ENCODE measurements at places on chromosomes 16 and 17.
A peak's percentile ranks its signal among the peaks of the same experiment; 100 is the strongest.

GRCh38 chr16:48676836-48677235 is 66.9 kb upstream of the N4BP1 start:
- no peak for DNase-seq

- no peak for DNase-seq
These were observed 38.5 kb downstream of the MPRIP start for GRCh38 chr17:17080781-17081180.

GRCh38 chr17:17366235-17366634 is 63.1 kb downstream of the NT5M start:
- no peak for DNase-seq

DNA sequence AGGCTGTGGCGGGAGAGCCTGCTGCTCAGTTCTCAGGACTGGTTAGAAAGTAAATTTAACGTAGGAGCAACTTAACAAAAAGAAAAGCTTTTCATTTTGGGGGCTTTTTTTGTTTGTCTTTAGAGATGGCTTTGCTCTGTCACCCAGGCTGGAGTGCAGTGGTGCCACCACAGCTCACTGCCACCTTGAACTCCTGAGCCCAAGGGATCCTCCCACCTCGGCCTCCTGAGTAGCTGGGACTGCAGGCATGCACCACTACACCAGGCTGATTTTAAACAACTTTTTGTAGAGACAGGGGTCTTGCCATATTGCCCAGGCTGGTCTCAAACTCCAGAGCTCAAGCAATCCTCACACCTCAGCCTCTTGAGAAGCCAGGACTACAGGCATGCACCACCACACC is 205.0 kb downstream of the RPTOR start:
- no peak for DNase-seq

DNA sequence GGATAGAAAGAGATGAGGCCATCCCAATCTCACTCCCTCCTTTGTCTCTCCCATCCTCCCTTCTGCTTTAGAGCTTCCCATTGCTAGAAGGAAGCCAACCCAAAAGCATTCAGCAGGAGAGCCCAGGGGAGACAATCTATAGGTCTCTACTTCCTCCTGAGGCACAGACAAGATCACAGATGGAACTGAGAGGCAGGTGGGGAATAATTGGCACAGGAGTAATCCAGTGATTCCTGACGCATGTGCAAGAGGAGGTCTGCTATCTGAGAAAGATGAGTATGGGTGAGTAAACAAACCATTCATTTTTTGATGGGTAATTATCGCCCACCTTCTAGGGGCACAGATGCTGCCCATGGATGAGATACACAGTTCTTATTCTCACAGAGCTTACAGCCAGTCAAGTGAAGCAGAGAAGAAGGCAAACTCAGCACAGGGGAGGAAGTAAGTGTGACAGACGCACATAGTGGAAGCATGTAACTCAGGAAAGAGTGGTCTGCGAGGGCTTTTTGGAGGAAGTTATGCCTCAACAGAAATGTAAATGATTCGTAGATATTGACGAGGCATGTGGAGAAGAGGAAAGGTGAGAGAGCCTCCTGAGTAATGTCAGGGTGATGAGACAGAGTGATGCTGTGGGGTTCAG is 88.9 kb upstream of the HLF start:
- no peak for DNase-seq

DNA sequence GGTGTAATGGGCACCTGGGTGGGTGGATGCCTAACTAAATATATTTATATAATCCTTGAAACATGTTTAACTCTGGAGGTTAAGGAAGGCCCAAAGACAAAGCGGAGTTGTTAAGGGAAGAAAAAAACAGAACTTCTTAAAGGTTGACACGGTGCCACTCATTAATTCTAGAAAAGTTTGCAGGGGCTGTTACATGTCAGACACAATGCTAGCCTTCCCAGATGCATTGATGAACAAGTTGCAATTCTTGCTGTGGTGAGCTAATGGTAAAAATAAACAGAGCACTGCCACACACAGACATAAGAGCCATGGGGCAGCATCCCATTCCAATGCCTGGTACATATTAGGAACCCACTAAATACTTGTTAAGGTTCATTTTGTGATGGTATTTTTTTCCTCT is 109.5 kb downstream of the CDH13 start:
- no peak for DNase-seq

- no peak for DNase-seq
These were observed 23.4 kb downstream of the PIK3R5 start for GRCh38 chr17:8941980-8942622.

DNA sequence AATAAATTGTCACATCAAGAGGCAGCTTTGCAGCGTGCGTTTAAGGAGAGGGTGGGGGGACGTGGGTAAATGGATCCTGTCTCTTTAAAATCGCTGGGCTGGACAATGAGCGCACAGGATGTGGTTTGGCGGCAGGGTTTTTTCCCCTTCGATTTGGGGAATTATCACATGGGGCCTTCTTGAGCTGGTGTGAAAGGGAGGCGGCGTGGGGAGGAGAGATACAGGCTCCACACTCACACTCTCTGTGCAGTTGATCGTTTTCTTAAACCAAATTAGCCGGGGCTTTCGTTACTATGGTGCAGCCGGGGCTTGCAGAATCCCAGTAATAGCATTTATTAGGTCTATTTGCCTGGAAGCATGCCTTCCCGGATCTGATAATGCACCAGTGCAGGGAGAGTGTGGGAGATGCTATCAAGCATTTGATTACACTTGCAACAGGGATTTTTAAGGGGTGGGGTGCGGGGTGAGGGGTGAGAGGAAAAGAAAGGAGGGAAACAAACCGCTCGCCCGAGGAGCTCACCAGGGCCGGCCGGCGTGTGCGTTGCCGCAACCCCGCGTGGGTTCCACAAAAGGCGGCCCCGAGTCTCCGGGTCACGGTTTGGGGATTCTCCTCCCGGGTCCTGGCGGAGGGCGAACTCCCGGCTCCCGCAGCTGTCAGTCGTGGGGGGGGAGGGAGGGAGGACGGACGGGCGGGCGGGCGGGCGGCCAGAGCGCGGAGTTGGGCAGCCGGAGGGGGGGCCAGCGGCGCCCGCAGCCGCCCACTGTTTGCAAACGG is 58.8 kb upstream of the GSE1 start:
- peak; percentile 62 for DNase-seq

GRCh38 chr17:13562271-13562800 is 39.4 kb downstream of the HS3ST3A1 start:
- no peak for DNase-seq

DNA sequence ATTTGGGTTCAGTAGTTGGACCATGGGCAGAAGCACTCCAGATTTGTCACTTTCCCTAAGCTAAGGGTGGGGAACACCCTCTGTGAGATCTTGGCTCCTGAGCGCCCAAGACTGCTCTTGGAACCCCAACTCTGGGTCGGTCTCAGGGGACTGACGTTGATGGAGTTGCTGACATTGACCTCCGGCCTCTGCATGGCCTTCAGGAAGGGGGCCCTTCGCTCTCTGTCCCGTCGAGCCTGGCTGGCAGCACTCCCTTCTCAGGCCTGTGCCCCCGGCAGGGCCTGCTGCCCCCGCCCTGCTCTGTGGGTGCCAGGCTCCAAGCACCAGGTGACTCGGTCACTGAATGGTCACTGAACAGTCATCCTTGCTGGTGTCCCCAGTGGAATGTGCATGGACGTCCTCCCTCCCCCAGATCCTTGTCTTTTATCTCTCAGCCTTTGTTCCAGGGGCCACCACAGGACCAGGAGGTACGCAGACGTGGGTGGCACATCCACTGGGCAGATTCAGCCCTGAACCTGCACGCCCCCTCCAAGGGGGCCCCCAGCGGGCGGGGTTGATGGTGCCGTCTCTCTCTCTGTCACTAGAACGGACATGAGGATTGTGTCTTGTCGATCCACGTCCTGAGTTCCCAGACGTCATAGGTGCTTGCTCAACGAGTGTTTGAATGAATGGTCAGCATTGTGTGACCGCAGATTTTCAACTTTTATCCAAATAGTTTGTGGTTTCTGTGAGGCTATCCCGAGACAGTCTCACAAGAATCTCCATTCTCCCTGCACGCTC is 314.5 kb downstream of the SEC14L1 start:
- DNase-seq: no peak

GRCh38 chr16:53571763-53572162 is 68.8 kb upstream of the AKTIP start:
- DNase-seq: no peak

DNA sequence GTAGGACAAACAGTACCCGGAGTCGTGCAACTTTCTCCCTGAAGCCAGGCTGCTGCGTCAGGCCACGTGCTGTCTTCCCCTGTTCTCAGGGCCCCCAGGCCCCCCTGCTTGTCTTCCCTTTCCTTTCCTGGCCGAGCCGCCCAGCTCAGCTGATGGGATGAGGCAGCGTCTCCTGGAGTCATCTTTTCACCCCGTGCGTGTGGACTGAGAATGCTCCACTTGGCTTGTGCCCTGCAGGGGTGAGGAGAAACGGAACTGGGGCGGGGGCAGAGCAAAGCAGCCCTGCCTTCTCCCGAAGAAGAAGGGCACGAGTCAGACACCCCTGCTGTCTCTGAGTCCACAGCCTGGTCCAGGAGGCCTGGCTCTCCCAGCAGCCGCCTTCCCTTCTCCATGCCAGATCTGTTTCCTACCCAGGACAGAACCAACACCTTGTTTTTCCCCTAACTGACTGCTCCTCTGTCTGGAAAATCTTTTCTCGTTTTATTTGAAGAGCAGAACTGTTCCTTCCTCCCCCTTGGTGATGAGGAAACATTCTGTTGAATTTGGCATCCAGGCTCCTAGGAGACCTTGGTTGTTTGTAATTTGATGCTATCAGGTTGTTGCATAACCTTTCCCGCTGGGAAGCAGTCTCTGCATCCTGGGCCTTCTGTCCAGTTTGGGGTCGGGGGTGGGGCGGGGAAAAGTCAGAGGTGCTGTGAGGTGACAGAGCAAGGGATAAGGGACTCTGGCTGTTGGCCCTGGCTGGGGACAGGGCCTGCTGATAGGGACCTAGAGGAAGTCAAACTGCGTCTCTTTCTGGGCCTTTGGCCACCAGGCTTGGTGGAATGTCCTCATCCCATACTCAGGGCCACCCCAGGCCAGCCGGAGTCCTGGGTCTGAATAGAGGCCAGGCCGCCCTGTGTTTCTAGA is 78.8 kb downstream of the WIPI1 start:
- DNase-seq: no peak

DNA sequence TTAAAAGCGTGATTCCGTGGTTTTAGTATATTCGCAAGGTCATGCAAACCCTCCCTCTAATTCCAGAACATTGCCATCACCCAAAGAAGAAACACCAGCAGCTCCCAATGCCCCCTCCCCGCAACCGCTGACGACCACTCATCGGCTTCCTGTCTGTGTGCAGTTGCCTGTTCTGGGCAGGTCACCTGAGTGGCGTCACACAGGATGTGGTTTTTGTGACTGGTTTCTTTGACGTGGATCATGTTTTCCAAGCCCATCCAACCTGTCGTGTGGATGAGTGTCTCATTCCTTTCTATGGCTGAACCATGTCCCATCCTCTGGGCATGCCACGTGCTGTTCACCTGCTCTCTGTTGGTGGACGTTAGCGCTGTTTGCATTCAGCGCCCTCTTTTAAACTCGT is 8.2 kb upstream of the ATP2C2 start:
- DNase-seq: no peak

- DNase-seq: no peak
These were observed 8.0 kb upstream of the TSPOAP1 start for GRCh38 chr17:58336456-58337209.

GRCh38 chr16:4227040-4227332 is 14.9 kb downstream of the SRL start:
- DNase-seq: no peak

DNA sequence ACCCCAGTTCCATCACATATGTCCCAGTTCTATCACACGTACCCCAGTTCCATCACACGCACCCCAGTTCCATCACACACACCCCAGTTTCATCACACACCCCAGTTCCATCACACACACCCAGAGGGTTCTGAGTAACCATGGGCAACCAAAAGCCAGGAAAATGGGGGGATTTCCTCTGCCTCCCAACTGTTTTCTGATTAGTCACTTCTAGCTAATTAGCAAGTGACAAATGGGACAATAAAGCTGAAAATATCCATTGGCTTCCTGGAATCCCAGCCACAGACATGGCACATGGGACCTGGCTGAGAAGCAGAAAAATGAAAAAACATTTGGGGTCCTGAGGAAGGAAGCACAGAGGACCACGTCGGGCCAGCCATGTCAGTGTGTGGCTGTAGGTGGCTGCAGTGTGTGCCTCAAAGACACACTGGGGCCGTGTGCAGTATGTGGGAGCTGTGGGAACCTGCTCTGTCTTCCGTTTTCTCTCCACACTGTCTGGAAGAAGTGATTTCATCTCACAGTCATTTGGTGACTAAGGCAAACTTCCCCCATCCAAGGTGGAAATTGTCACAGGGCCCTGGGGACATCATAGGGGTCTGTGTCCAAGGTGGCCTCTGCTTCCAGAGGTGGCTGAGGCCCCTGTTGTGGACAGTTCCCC is 106.7 kb downstream of the CMIP start:
- no peak for DNase-seq

DNA sequence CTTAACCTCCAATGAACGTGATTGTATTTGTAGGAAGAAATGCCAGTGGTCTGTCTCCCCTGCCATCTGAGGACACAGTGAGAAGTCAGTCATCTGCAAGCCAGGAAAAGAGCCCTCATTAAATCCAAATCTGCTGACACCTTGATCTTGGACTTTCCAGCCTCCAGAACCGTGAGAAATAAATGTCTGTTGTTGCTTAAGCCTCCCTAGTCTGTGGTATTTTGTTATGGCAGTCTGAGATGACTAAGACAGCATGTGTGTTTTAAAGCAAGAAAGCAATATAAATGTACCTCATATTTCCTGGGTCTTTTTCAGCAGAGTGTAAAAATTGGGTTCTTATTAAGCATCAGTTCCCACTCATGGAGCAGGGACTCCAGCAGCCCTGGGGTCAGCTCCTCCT is 177.9 kb upstream of the NLRP1 start:
- DNase-seq: no peak

DNA sequence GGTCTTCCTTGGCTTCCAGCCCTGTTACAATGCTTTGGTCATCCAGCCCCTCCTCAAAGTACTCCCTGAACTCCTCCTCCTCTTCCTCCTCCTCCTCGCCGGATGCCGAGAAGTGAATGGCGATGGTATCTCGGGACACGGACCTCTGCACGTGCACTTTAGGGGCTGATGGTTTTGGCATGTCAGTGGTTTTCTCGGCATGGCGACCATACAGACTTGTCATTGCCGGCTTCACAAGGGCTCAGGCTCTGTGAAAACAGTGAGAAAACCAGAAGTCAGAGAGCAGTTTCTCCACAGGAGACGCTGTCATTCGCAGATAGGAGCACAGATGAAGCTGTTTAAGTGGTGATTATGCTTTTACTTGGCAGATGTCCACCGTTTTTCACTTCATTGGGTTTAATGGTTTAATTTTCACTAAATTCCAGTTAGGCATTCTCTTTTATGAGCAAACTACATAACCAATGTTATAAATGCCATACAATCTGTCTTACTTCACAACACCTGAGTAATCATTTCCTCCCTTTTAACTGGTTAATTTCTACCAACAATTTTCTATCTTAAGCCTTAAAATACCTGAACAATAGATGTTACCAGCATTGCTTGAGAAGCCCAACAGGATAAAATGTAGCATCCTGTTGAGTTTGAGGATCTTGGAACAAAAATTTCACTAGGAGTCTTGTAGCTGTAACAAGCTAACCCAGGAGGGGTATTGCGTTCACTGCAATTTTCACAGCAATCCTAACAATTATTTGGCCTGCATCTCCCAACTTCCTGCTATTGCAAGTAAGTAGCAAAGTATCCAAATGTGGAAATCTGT is 48.9 kb downstream of the TEX2 start:
- no peak for DNase-seq

- DNase-seq: no peak
These were observed 3.3 kb downstream of the PGS1 start for GRCh38 chr17:78381601-78382232.
